Uterus (tissue), 4 donors: ENCODE measurements at places on chromosomes 6 and 20. TPM values are rescaled to one million over a fixed set of nuclear protein-coding genes. Genes with fewer than 3 reads are reported as not detected.

The PHACTR3 gene
- total RNA-seq: 0.59 TPM

The CD93 gene
- 100 TPM for total RNA-seq

The HLA-DMB gene
- 29.4 TPM for total RNA-seq

The FRS3 gene
- 0.26 TPM for total RNA-seq

The MAPK13 gene
- 2.6 TPM for total RNA-seq

The SYNDIG1 gene
- 0.51 TPM for total RNA-seq

The PRRT1 gene
- total RNA-seq: 9.4 TPM

The GNMT gene
- not detected for total RNA-seq

The OXT gene
- total RNA-seq: not detected

The RSPO3 gene
- total RNA-seq: 49.7 TPM

The NUS1 gene
- total RNA-seq: 22.6 TPM

The NRN1 gene
- total RNA-seq: 12.4 TPM

The TMC2 gene
- total RNA-seq: not detected

The BHLHE23 gene
- total RNA-seq: not detected

The ENPP3 gene
- total RNA-seq: 7.2 TPM

The UBD gene
- not detected for total RNA-seq

The ARHGAP18 gene
- 18.2 TPM for total RNA-seq

The MPC1 gene
- 62.1 TPM for total RNA-seq

The DST gene
- 809 TPM for total RNA-seq

The ARHGAP40 gene
- total RNA-seq: not detected

The RAB44 gene
- total RNA-seq: not detected

The SNX21 gene
- total RNA-seq: 145 TPM

The WFDC10B gene
- not detected for total RNA-seq

The ACTL10 gene
- not detected for total RNA-seq

The PAK5 gene
- not detected for total RNA-seq

The PGC gene
- 0.91 TPM for total RNA-seq

- DNase-seq: no peak
Measured at GRCh38 chr6:71130277-71130676, 158.3 kb upstream of the OGFRL1 start.

- DNase-seq: no peak
Measured at GRCh38 chr20:20685635-20686034, 26.8 kb downstream of the RALGAPA2 start.

GRCh38 chr20:46089167-46089416, 670 bp downstream of the NCOA5 start:
- no peak for DNase-seq

DNA sequence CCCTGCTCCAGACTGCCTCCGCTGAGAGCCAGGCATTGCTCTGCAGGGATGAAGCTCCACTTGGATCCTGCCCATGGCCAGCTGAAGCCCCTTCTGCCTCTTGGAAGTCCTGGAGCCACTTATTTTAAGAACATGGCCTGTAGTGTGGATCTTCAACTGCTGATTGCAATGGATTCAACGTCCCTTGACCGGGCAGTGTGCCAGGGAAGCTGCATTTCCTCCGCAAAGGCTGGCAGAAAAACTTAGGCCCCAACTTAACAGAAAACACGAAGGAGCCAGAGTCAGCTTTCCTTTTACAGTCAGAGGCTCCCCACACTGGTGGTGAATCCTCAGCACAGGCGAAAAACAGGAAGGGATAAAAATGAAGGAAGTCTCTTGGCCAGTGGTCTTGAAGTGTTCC, 26.3 kb upstream of the FOXQ1 start:
- DNase-seq: no peak

DNA sequence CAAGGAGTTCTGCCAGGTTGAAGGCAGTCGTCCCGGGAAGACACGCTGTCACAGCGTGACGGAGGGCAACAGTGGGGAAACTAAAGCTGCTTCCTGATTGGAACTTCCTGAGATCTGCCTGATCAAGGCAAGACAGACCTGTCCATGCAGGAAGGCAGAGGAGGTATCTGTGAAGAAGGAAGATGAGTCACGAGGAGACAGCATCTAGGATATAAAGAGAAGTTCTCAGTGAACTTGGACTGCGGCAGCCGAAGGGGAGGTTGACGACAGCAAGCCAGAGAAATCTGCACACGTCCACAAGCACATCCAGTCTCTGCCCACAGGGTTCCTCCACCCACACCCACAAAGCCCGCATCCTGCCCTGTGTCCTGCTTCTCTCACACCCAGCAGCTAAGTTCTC, 38.6 kb downstream of the PREP start:
- DNase-seq: no peak

GRCh38 chr6:20109526-20109925, 102.7 kb downstream of the MBOAT1 start:
- DNase-seq: no peak

DNA sequence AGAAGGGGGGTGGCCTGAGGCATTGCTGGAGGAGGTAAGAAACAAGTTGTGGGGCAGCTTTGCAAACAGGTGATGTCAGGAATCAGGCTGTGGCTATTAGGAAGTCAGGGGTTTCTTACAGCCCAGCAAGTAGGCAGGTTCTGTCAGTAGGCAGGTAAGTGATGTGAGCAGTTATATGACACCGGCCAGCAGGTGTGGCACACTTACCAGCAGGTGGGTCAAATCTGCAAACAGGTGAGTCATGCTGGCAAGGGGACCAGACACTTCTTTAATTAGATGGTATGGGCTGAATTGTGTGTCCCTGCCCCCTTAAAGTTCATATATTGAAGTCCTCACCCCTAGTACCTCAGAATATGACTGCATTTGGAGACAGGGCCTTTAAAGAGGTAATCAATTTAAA, 16.4 kb upstream of the ENPP4 start:
- no peak for DNase-seq

DNA sequence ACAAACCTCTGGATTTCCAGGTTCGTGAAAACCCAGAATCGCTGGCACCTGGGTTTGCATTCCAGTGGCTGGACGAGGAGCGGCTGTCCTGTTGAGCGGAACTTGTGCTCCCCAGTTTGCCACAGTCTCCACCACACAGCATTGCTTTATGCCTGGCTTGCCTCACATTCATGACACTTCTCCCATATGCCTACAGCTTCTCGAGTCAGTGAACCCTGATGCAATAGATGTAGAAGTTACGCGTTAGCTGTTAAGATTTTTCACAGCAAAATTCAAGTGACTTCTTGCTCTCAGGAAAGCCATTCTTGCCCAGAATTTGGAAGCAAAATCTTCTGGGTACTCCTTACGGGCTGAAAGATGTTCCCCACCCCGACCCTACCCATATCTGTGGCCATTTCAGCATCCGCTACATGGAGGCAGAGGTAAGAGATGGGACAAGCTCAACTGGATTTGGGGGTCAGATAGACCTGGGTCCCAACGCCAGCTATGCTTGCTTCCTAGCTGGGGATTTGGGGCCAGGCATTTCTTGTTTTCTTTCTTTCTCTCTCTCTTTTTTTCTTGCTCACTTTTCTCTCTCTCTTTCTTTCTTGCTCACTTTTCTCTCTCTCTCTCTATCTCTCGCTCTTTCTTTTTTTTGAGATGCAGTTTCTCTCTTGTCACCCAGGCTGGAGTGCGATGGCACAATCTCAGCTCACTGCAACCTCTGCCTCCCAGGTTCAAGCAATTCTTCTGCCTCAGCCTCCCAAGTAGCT, 12.4 kb upstream of the GDAP1L1 start:
- no peak for DNase-seq

DNA sequence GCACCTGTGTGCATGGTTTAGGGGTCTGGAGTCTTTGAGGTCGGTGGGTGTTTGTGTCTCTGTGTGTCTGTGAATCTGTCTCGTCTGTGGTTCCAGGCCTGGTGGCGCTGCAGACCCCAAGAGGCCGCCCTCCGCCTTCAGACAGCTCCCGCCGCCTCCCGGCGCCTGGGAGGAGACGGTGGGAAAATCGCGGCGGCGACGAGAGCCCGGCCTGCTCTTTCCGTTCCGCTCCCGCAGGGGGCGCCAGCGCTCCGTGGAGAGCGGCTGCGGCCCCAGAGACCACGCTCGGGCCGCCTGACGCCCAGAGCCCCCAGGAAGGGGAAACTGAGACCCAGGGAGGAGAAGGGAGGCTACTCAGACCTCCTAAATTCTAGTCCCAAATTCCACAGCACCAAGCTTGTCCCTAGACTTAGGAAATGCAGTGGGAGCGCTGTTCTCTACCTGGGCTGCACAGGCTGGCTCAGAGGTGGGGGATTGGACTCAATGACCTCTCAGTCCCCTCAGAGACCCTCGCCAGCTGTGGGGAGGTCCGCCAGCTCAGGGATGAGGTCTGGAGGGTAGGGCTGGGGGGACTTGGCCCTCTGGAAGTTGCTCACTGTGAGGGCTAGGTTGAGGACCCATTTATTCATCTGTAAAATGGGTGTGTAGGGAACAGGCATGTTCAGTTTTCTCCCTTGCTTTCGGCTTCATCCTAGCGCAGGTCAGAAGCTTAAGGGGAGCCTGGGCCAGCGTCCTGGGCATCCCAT, 36.9 kb upstream of the BLCAP start:
- DNase-seq: no peak

- no peak for DNase-seq
Measured at GRCh38 chr6:35790683-35791082, 6.4 kb downstream of the CLPS start.

DNA sequence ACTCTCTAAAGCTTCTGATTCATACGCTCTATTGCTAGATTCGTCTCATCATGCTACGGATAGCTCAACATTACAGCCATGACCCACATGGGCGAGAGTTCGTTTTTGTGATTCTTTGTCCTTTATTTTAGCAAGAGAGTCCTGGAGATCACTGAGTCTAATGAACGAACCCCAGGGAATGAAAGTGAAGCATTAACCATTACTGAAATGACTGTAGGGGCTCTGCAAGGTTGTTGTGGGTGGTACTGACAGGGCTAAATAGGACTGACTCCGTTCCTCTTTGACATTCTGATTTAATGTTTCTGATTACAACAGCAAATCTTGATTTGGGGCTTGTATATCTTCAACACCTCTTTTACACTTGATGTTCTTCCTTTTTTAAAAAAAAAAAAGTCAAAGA, 13.7 kb upstream of the RTF2 start:
- no peak for DNase-seq

GRCh38 chr20:32052778-32053362, 828 bp downstream of the HCK start:
- no peak for DNase-seq

DNA sequence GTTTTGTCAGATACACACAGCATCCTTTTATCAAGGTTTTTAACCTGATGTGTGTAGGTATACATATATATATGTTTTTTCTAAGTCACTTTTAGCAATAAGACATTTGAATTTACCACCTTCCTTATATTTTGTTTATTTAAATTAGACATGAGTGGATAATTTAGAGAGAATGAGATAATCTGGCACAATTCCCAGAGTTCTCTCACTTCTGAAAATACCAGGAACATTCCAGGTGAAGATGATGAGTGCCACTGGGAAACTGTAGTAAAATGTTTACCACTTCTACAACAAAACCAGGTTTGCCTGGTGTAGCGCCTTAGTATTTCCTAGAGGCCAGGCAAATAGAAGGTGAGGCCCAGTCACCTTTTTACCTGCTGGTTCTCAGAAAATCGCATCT, 189.5 kb downstream of the TMEM242 start:
- no peak for DNase-seq

GRCh38 chr6:44030812-44031454, 96.3 kb downstream of the MRPL14 start:
- peak; percentile 32 for DNase-seq

DNA sequence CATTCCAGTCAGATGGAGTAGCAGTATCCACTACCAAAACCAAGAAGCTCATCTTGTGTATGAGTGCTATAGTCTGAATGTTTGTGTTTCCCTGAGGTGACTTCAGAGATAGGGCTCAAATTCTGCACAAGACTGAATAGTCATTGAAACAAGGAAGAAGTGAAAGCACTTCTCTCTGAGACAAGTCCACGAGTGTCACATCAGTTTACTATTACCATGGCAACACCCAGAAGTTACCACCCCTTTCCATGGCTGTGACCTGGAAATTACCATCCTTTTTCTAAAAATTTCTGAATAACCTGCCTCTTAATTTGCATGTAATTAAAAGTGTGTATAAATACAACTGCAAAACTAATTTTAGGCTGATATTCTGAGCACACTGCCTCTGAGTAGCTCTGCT, 682.1 kb upstream of the ADGRB3 start:
- DNase-seq: no peak

DNA sequence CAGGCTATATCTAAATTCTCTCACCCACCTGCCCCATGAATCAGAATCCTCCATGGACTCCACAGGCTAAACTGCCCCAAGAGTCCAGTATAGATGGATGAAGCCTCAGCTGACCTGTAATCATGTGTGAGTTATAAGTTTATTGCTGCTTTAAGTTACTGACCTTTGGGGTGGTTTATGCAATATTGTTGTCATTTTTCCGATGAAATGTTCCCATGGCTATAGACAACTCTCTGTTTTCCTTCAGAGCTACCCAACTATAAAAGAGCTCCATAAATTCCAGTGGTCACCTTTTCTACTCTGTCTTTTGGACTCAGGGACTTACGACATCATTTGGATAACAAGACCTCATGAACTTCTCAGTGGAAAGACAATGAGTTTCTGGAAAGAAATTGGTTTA, 212.1 kb downstream of the BMP2 start:
- DNase-seq: no peak

- no peak for DNase-seq
Measured at GRCh38 chr6:158754738-158755137, 64.4 kb downstream of the EZR start.

- DNase-seq: no peak
Measured at GRCh38 chr20:37948956-37949355, 46.0 kb downstream of the VSTM2L start.

DNA sequence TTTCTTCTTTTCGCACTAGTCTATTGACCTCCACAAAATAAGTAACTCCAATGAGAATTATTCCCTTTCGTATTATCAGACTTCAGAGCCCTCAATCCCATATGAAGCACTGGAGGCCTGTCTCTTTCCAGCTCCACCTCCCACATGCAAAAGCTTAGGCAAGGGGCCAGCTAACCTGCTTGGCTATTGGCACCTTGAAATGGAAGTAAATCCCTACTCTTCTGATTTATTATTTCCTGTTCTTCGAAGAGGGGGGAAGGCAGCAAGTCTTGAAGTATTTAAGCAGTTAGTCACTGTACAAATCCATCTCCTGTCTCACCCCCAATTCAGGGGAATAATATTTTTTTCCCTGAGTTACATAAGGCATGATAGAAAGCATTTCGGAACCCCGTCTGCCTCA, 577.8 kb downstream of the MAFB start:
- DNase-seq: no peak

GRCh38 chr6:169881398-169881797, 130.0 kb downstream of the ERMARD start:
- DNase-seq: no peak

GRCh38 chr20:57170343-57170742, 96.1 kb downstream of the BMP7 start:
- DNase-seq: no peak

- DNase-seq: peak; percentile 38
Measured at GRCh38 chr20:57450419-57450818, 59.2 kb downstream of the RBM38 start.

GRCh38 chr6:75044846-75045245, 161.0 kb downstream of the COL12A1 start:
- DNase-seq: no peak
